H1 (cell line): ENCODE measurements at places on chromosomes 11 and 22.

GRCh38 chr11:64124147-64124546 lies 41.8 kb downstream of the MACROD1 start:
- no peaks in the 10 kb centered on the region for H3K27me3 ChIP-seq
- peaks cover 32% of the 10 kb centered on the region for H3K4me1 ChIP-seq
- no peaks in the 10 kb centered on the region for H3K36me3 ChIP-seq
- no peak for DNase-seq
- no peak overlapping the region for H3K27ac ChIP-seq
- no peak overlapping the region for H3K4me3 ChIP-seq

DNA sequence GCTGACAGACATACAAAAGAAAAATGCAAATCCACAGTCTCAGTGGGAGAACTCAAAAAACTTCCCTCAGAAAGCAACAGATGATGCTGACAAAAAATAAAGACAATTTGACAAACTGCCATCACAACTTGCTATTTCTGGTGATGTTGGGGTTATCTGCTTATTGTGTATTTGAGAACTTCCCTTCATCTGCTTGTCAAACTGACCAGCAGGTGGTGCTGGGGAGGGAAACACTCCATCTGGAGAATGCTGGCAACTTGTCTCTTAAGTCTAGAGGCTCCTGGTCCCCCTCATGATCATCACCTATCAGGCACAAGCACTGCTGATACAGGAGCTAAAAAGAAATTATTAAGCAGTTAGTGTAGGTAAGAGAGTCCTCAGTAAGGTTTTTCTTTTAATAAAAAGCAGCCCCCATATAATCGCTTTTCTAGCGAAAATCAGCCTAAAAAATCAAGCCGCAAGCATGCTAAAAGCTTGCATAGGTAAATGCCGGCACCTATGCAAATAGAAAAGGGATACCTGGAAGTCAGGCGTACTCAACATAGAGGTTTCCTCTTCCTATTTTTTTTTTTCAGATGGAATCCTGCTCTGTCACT lies 9.8 kb upstream of the FAM111B start:
- no peaks in the 10 kb centered on the region for H3K36me3 ChIP-seq
- no peaks in the 10 kb centered on the region for H3K27me3 ChIP-seq
- H3K27ac ChIP-seq, result no peak overlapping the region
- DNase-seq, result peak; percentile 66
- H3K4me3 ChIP-seq, result no peak overlapping the region

- no peak overlapping the region for H3K27ac ChIP-seq
- H3K4me3 ChIP-seq, result no peak overlapping the region
- DNase-seq, result no peak
- peaks cover 21% of the 10 kb centered on the region for H3K27me3 ChIP-seq
- peaks cover 5% of the 10 kb centered on the region for H3K4me1 ChIP-seq
- H3K36me3 ChIP-seq, result peaks cover 6% of the 10 kb centered on the region; the same call in 1 of the 2 replicates
Observed at GRCh38 chr22:37827056-37827455, 3.9 kb downstream of the GALR3 start.

- H3K27ac ChIP-seq, result no peak overlapping the region
- H3K4me1 ChIP-seq, result peaks cover 21% of the 10 kb centered on the region
- no peaks in the 10 kb centered on the region for H3K27me3 ChIP-seq
- no peak for DNase-seq
- no peak overlapping the region for H3K4me3 ChIP-seq
- no peaks in the 10 kb centered on the region; the same call in 1 of the 2 replicates for H3K36me3 ChIP-seq
Observed at GRCh38 chr22:41488076-41488475, 19.2 kb downstream of the ACO2 start.
